Left renal cortex interstitium (tissue), 4 donors: ENCODE measurements at places on chromosomes 7 and 10.

GRCh38 chr7:55155351-55156117 lies 136.7 kb downstream of the EGFR start:
- no peak for DNase-seq

DNA sequence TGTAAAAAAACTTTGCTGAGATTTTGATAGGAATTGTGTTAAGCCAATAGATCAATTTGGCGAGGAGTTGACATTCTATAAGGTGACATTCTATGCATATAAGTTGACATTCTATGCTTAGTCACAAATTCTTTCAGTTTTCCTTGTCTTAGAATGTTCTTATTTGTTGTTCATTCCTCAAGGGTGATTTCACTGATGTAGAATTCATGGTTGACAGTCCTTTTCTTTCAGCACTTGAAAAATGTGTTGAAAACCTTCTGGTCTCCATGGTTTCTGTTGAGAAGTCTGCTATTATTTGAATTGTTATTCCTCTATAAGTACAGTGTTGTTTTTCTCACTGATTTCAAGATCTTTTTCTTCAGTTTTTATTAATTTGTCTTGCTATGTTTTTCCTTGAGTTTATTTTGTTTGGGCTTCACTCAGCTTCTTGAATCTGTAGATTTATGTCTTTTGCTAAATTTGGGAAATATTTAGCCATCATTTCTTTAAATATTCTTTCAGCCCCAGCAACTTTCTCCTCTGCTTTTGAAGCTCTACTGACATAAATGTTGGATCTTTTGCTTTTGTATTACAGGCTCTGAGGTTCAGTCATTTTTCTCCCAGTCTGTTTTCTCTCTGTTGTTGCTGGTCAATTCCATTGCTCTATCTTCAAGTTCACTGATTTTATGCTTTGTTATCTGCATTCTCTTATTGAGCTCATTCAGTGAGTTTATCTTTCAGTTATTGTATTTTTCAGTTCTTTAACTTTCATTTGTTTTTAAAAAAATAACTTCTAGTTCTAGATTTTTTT lies 154.9 kb downstream of the SDK1 start:
- DNase-seq: no peak

DNA sequence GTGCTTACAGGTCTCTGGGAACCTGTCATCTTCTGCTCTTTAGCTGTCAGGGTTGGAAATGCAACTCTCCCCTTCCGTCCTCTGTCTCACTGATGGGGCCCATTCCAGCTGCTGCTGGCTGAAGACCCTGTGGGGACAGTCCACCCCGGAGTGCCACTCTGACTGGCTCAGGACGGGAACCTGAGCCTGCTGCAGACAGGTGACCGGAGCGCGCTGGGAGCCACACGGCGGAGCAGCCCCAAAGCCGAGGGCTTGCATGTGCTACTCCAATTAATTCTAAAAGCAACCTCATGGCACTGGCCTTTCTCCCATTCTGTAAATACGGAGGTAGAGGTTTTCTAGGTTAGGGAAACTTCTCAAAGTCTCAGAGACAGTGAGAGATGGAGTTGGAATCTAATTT lies 223.5 kb upstream of the PITRM1 start:
- DNase-seq: no peak

GRCh38 chr10:86446987-86447386 lies 74.6 kb downstream of the WAPL start:
- DNase-seq: no peak

- no peak for DNase-seq
Observed at GRCh38 chr10:22043327-22043633, 39.8 kb upstream of the DNAJC1 start.

- DNase-seq: no peak
Observed at GRCh38 chr7:130349911-130350782, 5.5 kb downstream of the CPA5 start.

DNA sequence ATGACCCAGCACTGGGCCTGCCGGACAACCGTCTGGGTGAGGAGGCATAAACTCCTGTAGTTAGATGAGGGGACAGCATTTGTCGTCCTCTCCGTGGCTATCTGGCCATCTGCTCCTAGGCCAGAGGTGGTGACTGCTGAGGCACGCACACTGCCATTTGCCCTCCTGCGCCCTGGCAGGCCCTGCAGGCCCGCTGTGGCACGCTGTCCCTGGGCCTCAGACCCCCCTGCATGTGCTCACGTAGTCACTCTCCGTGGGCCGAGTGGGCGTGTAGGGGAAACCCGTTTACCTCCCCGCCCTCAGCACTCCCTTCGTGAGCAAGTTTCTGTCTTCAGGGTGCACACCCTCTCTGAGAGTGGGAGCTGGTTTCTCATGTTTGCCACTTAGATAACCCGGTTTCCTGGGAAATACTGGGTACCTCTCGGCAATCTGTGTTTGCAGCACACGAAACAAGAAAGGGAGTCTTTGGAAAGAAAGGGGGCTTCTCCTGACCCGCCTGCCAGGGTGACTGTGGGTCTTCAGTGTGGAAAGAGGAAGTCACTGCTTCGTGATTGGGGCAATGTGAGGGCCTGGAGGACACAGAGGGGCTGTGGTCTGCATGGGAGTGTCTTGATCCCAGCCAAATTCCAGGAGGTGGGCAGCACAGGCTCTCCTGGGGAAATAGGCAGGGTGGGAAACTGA lies 10.8 kb downstream of the ADAMTS14 start:
- DNase-seq: no peak

- DNase-seq: no peak
Observed at GRCh38 chr10:33117816-33118215, 159.8 kb upstream of the ITGB1 start.

- DNase-seq: no peak
Observed at GRCh38 chr7:3177271-3177670, 123.8 kb upstream of the SDK1 start.

DNA sequence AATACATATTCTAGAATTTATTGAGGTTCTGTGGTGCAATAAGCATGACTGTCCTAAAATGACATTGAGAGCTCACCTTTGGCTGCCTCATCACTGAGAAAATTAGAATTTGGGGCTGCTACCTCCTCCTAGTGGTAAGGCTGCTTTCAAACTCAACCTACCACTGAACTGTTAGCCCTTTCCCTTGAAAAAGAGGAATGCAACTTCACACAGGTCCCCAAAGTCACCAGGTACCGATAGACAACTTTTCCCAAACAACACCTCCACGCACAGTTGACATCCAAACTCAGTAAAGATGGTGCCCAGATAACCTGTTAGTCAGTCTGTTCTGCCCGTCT lies 75.9 kb upstream of the SCIN start:
- no peak for DNase-seq

DNA sequence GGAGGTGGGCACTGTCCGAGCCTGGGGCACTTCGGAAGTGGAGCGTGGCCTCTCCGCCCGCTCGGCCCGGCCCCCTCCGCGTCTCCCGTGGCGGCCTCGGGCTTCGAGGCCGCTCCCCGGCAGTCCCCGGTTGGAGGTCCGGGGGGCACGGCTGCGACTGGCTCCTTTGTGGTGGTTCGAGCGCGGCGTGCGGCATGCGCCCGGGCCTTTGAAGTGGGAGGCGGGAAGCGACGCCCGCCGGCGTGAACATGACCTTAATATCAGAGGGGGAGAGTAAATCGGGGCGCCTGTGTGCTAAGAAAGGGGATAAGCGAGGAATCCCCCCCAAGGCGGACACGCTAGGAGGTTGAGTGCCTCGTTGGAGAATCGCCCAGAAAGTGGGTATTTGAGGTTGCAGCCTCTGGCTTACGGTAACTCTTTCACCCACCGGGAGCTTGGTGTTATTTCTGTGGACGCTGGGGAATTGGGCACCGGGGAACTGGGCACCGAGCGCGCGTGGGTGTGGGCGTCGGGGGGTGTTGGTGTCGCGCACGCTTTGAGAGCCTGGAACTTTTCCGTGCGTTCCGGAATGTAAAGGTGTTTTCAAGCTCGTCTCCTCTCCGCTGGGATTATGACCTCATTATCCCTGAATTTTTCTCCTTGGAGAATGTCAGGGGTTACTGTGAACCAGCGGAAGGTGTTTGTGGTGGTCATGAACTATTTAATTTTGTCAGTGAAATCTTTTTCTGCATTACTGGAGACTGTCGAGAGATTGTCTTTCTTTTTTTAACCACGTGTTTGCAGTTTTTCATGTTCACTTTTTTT lies 660 bp downstream of the SUV39H2 start:
- DNase-seq: no peak

- DNase-seq: no peak
Observed at GRCh38 chr7:15662451-15662850, 24.0 kb downstream of the MEOX2 start.

DNA sequence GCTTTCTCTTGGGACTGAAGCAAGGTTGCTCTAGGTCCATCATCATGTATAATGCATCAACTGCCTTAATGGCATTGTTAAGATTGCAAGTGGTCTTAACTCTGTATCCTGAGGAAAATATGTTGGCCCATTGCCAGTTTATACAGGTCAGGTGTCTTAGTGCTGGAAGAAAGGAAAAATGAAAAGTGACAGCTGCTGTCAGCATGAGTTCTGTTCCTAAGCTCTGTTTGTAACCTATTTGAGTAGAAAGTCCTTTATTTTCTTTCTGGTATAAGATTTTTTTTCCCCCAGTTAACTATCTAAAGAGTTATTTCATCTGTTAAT lies 127.2 kb downstream of the SRI start:
- DNase-seq: no peak

DNA sequence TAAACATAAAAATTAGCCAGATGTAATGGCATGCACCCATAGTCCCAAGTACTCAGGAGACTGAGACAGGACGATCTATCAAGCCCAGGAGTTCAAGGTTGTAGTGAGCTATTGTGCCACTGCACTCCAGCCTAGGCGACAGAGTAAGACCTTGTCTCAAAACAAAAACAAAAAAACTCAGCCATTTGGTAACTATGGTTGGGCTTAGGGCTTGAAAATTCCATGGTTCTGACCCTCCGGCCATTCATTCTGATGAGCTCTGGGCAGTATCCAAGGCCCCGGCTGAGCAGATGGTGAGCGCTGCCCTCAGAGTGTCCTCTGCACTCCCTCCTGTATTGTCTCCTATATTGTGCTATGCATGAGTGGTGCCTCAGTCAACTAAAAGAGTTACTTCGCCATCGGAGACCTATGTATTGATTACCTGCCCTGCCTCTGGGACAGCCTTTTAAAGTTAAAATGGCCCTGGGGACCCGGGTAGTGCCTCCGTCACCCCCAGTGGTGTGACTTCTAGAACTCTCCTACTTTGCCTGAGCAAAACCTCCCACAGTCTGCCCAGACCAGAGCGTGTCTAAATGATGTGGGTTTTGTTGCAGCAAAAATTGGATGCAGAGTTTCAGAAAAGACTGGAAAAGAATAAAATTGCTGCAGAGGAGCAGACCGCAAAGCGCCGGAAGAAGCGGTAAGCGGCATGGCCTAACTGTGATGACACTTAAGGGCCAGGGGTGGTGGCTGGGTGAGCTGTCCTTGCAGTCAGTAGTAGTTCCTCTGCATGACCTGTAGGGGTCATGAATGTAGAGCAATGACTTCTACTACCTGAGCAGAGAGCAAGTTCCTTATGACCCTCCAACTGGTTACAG lies 8.1 kb downstream of the PRKRIP1 start:
- no peak for DNase-seq

DNA sequence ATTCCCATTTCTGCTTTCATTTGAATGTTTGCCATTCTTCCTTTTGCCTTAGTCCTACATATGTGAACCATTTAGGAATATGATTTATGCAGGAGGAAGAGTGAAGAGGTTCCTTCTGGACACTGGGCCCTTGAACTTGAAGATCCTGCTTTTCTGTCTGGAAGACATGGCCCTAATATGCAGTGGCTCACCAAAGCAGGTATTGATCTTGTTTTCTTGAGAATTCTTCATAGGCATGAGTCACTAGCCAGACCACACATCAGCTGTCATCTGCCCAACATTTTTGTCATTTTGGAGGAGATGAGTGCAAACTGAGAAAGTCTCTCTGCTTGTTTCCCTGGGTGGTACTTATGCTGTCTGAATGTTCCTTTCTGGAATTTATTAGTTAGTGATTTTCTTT lies 382.6 kb downstream of the LRMDA start:
- no peak for DNase-seq

DNA sequence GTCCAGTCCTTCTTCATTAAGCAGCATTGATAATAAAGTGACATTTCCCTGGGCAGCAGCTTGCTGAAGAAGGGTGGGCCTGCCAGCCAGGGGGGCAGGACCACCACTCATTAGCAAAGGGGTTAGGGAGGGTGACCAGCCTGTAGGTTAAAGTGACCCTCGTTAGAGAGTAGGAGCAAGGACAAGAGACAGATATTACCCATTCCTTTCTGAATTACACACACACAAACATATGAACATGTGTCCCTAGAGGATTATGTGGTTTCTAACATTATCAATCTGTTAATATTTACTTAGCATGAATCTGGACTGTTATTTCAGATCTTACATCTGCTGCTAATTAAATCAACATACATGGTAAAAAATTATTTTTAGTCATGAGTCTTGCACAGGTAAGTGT lies 88.9 kb downstream of the CTTNBP2 start:
- no peak for DNase-seq
